ENCODE measurements at places on chromosomes 3 and 15.
A peak's percentile ranks its signal among the peaks of the same experiment; 100 is the strongest.

- DNase-seq: peak; percentile 71
Measured at GRCh38 chr3:129557548-129557894, 14.5 kb downstream of the H1-8 start.

DNA sequence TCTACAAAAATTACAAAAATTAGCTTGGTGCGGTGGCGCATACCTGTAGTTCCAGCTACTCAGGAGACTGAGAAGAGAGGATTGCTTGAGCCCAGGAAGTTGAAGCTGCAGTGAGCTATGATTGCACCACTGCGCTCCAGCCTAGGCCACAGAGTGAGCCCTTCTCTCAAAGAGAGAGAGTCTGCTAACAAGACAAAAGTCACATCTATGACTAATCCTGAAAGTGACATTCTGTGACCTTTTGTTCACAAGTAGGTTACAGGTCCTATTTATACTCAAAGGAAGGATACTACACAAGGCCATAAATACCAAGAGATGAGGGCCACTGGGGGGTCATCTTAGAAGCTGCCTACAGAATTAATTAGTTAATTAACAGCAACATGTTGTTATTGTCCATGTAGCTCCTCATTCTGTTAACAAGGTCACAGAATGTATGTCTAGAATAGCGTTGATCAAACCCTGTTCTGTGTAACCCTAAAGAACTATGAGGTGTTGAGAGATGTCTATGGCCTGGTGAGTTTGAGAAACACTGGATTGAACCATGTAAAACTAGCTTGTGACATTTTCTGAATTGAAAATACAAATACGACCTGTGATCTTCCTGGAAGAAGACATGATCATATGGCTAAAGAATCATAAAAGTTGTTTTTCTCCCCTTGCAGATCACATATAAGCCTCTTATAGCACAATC lies 97.0 kb downstream of the SAMMSON start:
- DNase-seq: no peak

GRCh38 chr3:110397115-110397514 lies 674.5 kb upstream of the NECTIN3 start:
- DNase-seq: no peak

DNA sequence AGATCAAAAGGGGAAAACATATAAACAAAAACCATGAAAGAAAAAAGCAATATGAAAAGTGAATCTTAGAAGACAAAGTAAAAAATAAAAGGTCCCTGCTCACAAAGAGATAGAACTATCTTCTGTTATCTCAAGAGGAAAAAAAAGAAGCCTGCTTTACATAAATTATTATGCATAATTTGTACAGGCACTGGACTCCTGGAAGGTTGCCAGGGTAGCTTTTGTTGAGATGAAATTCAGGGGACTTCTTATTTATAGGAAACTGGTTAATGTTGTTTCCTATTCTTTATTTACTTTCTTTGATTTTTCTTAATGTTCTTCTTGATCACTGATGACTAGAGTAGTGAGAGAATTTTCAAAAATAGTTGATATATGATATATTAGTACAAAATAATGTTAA lies 66.9 kb downstream of the PPM1L start:
- no peak for DNase-seq

Measured in left hindlimb (tissue), 1 donor.